ENCODE measurements at places on chromosomes 16 and 17.

GRCh38 chr16:3651461-3652372 is 2.8 kb upstream of the DNASE1 start:
- DNase-seq, result no peak

DNA sequence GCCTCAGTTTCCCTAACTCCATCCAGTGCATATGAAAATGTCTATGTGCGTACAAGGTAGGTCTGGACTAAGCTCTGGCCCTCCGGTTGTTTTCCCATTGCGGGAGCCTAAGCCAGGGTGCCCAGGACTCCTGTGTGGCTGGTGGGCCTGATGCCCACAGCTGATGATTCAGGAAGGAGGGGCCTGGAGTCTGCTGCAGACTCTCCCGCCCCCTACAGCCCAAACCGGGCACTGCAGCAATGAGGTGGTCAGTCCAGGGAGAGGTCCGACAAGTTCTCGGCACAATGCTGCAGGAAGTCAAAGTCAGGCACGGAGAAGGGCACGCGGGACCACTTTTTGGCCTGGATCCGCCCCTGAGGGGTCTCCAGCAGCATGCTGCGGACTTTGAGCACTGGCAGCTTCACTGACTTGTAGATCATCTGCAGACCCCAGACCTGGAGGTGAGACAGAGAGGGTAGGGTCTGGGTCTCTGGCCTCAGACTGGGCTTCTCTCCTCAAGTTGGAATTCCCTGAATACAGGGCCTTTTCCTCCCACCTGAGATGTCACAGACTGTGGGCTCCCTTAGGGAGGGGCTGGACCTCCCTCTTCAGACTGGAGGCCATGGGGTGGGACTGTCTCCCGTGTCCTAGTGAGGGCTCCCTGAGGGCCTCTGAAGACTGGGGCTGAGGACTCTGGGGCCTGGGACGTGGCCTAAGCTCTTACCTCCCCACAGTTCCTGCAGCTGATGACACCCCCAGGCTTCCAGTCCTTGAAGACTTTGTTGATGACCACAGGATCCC is 3.4 kb upstream of the ZNF385C start:
- DNase-seq, result peak; percentile 77

GRCh38 chr17:63369233-63369632 is 76.9 kb downstream of the CYB561 start:
- DNase-seq, result no peak

DNA sequence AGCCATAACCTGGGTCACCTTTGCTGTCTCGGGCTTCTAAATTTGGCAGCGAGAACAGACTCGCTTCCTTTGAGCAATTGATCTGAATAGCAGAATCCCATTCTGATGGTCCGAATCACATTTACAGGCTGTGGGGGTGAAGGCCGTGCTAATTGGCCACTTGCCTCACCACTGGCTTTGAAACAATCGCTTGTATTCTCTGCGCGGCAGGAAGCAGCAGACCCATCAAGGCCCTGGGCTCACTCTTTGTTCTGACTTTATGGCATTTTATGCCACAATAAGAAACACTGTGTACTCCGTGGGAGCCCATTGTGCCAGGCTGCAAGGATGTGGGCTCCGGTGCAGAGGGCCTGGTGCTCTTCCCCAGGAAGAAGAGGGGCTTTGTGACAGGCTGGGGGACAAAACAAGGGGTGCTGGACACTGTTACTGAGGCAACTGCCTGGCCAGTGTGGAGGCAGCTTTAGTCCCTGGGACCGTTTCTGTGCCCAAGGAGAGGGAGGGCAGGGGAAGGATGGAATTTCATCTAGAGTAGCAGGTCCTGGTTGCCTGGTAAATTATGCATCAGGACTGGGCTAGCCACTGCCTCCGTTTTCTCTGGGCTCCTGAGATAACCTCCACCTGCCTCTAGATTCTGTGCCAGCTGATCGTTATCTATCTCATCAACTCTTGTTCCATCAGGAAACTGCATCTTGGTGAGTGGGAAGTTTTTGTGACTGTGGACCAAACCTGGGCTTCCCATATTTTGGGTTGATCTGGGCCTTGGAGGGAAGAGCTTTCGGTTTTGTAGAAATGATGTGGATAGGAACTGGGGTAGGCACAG is 78.5 kb downstream of the MRC2 start:
- no peak for DNase-seq

GRCh38 chr17:65495122-65496055 is 66.1 kb downstream of the AXIN2 start:
- no peak for DNase-seq

DNA sequence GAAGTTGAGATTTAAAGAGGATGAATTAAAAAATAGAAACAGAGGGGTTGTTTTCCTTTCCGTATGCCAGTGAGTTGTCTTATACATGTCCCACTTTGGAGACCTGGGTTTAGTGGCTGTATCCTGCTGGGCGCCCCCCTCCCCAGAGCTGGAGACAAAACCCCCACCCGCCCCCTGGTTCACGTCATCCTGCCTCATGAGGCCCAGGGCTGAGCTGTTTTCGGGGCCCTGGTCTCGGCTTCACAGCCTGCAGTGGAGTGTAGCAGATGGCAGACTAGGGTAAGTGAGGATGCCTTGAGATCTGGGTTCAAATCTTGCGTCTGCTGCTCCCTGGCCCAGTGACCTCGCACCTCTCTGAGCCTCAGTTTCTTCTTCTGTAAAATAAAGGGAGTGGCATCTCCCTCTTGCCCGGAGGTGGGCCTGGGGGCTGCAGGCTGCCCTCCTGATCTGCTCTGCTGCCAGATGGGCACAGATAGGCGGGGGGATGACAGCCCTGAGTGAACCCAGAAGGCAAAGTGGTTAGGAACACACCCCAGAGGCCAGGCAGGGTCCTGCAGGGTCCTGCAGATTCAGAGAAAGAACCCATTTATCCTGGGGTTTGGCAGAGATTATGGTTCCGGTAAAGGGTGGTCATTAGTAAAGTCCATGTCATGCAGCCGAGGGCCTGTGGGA is 45.1 kb downstream of the SOCS3 start:
- DNase-seq, result no peak

DNA sequence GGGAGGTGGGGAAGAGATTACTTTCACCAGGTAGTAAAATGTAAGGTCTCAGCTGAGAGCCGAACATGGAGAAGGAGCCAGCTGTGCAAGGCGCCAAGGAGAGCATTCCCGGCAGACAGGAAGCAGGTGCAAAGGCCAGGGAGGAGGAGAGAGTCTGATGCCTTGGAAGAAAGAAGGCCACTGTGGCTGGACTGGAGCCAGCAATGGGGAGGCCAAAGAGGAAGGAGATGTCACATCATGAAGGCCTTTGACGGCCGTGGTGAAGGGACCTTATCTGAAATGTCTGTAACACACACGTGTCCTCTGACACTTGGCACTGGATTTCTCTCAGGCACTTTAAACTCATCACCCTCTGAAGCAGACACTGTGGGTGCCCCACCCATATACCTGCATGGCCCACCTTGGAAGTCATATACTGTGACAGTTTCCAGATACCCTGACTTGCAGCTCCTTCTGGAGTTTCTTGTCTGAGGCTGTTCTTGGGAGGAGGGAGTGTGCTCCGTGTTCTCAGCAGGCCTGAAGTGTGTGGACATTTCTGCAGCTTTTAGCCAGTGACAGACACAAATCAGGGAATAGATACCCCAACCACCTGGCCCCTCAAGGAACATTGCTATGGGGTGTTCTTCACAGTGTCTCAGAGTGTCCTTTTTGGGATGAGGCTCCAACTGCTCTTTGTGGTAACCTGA is 1.9 kb upstream of the SLC5A2 start:
- DNase-seq, result no peak

- DNase-seq, result no peak
Measured at GRCh38 chr16:86227801-86228200, 282.5 kb upstream of the FOXF1 start.

DNA sequence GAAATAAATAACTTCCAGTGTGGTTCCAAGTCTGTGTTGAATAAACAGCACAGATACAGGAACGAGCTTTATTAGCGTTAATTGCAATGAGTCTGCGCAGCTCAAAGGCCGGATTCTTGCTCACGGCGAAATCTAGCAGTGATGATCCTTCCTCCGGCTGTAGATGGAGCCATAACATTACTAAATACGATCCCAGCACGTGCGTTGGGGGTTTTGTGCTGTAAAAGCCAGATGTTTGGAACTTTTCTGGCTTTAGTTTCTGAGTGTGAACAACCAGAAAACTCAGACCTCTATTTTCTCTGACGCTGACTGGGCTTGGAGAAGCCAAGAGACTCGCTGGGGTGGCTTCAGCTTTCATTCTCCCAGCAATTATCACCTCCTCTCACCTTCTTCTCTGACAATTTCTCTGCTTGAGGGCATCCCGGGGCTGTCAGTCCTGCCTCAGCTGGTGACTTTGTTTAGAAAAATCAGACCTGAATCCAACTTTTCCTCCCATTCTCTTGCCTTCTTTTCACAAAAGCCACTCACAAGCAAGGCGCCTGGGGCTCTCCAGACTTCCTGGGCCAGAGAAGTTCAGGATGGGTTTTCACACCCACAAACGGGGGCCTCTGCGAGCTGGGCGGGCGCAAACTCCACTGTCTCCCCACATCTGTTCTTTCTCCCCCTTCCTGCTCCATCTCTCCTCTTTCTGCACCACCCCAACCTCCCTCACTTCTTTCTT is 47.1 kb upstream of the AKTIP start:
- peak; percentile 90 for DNase-seq

DNA sequence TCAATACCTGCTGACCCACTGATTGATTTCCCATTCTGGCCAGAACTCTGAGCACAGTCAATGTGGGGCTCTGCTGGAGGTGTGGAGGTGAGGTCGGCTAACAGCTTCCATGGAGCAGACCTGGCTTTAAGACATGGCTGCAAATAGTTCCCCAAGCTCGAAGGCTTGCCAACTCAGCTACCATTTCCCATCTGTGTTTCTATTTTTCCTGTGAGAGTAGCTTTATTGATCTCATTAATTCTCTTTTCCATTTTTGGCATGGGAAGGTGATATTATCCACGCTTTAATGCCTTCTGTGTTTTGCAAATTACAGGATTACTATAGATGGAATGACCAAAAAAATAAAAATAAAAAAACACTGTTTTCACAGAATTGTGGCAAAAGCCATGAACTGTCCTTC is 151.6 kb upstream of the XYLT1 start:
- no peak for DNase-seq

- peak; percentile 67 for DNase-seq
Measured at GRCh38 chr17:78257810-78258322, 26.4 kb downstream of the TMEM235 start.

DNA sequence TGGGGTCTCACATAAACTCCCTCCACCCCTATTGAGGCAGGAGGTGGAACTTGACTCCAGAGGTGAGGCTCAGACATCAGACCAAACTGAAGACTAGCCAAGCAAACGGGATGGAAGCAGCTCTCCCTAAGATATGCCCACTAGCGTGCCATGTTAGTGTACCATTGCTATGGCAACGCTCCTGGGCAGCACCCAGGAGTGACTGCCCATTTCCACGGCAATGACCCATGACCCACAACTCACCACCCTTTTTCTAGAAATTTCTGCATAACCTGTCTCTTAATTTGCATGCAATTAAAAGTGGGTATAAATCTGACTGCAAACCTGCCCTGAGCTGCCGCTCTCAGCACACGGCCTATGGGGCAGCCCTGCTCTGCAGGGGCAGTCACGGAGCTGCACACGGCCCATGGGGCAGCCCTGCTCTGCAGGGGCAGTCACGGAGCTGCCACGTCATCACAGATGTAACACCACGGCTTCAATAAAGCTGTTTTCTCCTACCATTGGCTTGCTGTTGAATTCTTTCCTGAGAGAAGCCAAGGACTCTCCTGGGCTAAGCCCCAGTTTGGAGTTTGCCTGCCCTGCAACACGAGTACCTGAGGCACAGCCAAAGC is 164.3 kb downstream of the RBFOX3 start:
- no peak for DNase-seq

GRCh38 chr17:47297661-47298400 is 25.9 kb upstream of the EFCAB13 start:
- no peak for DNase-seq

Measured in NB4 (cell line).